ENCODE measurements at places on chromosomes 1 and 21.

DNA sequence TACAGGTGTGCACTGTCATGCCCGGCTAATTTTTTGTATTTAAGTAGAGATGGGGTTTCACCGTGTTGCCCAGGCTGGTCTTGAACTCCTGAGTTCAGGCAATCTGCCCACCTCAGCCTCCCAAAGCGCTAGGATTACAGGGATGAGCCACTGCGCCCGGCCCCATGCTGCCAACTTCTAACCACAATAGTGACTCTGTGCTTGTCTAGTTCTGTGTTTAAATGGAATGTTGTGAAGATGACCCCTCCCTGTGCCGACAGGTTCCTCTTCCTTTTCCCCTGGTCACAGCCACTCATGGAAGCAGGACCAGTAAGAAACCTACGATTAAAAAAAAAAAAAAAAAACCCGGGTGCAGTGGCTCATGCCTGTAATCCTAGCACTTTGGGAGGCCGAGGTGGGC lies 4.7 kb downstream of the MAP1LC3C start:
- no peak for DNase-seq

- DNase-seq: no peak
Measured at GRCh38 chr1:4224684-4225467, 324.8 kb upstream of the C1orf174 start.

DNA sequence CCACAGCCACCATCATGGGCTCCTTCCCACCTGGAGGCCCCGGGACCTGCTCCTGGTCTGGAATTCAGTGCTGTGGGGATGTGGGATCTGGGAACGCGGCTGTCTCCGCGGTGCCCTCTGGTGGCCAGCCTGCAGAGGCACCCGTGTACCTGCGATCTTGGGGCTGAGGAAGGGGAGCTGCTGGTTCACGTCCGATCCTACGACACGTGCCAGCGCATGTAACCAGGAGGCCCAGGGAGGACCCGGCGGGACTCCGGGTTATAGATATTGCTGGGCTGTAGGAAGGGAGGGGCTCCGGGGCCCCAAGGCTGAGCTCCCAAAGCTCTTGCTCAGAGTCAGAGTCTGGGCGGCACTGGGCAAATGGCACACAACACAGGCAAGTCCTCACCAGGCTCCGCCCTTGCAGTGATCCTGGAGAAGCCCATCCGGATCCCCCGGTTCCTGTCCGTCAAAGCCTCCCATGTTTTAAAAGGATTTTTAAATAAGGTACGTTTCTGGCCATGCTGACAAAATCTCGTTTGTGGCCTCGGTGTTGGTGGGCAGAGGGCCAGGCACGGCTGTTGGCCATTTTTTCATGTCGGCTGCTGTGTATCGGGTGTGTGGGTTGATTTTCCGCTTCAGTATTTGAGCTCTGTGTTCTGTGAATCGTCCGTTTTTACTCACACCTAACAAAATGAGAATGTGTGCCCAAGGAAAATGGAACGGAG lies 20.1 kb downstream of the FAAP20 start:
- peak; percentile 59 for DNase-seq

DNA sequence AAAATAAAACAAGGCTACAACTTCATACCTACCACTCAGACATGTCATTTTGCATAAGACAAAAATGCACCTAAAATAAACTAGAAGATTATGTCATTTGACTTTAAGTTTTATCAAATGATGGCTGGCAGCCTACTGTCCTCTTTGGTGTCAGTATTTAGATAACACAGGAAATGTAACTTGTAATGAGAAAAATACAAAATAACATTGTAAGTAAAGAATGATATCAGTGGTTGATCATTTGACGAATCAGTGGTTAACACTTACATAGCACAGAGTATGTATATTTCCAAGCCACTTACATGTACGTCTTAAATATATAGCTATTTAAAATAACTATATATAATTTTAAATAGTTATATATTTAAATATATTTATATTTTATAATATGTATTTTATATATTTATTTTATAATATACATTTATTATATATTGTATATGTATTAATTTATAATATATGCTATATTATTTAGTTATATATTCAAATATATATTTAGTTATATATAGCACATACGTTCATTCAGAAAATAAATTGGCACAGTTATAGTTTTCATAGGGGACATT lies 44.1 kb downstream of the ZNF678 start:
- DNase-seq: no peak

DNA sequence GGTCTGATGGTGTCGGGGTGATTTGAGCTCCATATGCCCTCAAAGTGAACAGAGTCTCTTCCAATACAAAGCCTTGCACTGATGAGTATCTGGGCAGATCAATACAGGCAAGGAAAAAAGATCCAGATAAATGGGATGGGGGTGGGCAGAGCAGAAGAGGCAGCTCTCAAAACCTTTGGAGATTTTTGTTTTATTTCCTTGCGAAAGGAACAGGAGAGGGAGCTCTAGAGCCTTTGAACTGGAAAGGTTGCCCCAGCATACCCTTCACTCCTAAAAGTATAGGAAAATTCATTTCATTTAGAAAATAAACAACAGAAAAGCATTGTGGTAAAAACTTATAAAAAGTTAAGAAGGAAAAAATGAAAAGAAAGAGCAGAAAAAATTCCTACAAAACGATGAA lies 31.4 kb upstream of the OLIG2 start:
- no peak for DNase-seq

DNA sequence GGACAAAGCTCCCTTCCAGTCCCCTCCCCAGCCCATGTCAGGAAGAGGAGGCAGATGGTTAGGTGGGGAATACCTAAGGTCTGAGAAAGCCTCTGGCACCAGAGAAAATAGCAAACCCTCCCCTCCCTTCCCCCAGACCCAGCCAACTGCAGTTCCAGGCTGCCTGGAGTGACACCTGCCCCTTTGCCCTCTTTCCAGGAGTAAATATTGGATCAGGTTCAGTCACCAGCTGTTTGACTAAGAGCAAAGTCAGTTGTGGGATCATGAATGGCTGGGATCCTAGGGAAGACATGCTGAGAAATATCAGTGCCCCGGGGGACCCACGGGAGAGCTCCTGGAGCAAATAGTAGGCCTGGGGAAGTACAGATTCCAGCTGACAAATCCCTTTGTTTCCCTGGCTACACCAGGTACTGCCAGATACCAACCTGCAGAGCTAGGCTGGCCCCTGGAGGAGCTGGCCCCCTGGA lies 12.2 kb upstream of the CDK18 start:
- no peak for DNase-seq

DNA sequence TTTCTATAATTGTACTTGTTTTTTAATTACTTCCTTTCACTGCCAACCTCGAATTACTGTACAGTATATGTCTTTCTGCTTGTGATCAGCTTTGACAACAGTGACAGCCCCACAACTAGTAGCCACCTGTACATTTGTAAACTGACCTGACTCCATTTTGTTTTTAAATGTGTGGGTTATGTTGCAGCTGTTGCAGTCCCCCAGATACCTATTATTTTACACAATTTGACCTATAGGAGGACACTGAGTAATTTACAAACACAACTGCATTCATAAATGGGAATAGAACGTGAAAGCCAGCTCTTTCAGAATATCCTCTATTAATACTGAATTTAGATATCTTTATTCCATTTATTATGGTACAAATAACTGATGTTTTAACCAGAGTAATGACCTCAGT lies 2.5 kb upstream of the VAMP3 start:
- no peak for DNase-seq

GRCh38 chr1:53075761-53076163 lies 13.7 kb downstream of the PODN start:
- DNase-seq: no peak

GRCh38 chr1:214504330-214504729 lies 47.1 kb downstream of the PTPN14 start:
- no peak for DNase-seq

DNA sequence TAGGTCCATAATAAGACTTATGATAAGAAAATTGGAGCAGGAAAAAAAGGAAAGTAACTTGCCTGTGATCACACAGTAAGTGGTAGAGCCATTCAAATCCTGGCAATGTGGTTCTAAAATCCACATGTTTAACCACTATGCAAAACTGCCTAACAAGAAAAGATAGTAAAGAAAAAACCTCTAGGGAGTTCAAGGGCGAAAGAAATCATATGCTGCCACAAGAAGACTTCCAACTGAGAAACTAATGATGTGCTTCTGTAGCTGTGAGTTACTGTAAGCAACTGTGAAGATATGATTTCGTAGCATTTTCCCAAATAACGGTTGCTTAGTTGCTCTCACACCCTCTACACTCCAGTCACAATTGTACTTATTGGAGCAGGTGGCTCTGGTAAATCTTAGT lies 20.9 kb upstream of the LYPLAL1 start:
- DNase-seq: no peak

GRCh38 chr1:89060091-89060490 lies 4.9 kb downstream of the GBP1 start:
- no peak for DNase-seq

DNA sequence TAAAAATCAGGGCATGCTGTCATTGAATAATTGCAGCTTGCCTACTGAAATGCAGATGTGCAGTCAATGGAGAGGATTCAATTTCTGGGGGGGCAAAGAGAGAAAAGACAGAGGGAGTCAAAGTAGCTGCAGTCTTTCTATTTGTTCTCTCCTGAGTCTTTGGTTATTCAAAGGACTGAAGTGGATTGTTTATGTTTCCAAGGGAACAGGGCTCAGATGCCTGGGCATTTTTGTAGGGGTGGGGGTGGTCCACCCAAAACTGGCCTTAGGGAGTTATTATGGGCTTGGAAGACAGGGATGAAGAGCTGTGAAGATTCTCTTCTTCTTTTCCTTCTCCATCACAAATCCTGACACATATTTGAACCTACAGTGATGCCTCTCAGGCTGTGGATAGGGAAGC lies 408.8 kb upstream of the DAB1 start:
- no peak for DNase-seq

DNA sequence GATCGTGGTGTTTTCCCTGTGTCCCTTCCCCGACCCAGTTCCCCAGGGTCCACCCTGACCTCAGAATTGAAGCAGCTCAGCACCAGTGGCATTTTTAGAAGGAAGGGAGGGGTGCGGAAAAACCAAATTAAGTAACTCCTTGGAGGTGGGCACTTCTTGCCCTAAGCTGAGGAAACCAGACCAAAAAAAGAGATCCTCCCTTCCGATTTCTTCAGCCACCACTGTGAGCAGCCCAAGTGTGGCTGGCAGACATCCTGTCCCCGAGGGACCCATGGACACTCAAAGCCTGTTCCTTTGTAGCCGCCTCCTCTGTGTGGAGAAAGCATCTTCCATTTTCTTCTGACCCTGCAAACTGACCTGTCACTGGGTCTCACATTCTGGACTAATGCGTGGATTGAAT lies 31.3 kb downstream of the KIRREL1 start:
- DNase-seq: no peak

DNA sequence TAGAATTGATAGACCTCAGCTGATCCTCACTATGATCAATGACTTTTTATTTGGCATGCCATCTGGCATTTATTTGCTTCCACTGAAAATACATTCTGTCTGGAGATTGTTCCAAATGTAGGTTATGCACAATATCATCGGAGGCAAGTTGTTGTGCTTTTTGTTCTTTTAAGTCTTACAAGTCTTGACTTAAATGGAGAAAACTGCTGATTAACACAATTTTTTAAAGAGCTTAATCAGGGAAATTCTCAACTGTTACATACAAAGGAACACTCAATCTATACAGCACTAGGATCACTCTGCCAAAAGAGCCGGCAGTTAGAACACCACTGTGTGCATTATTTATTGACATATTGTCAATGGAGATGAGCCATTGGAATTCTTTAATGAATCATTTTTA lies 19.2 kb downstream of the CYYR1 start:
- no peak for DNase-seq

GRCh38 chr1:204408074-204408507 lies 3.5 kb downstream of the PPP1R15B start:
- DNase-seq: no peak

- no peak for DNase-seq
Measured at GRCh38 chr1:37089750-37090149, 55.4 kb upstream of the GRIK3 start.

GRCh38 chr1:89878256-89878655 lies 57.4 kb downstream of the LRRC8D start:
- no peak for DNase-seq

DNA sequence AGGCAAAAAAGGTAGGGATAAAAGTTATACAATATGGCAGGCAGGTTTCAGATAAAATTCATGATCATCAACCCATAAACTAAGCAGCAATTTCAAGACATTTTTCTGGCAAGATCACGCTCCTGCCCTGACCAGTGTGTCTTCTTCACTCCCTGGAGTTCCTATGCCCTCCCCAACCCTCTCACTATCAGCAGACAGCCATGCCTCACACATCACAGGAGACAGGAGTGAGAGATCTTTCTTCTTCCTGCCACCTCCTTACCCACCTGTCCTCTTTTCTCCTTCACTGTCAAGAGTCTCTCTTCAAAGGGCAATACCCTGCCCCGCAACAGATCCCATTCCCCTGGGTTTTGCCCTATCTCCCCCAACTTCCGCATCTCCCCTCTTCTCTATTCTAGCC lies 28.4 kb downstream of the COA6 start:
- DNase-seq: no peak

GRCh38 chr1:153669606-153670005 lies 1.2 kb downstream of the ILF2 start:
- no peak for DNase-seq

DNA sequence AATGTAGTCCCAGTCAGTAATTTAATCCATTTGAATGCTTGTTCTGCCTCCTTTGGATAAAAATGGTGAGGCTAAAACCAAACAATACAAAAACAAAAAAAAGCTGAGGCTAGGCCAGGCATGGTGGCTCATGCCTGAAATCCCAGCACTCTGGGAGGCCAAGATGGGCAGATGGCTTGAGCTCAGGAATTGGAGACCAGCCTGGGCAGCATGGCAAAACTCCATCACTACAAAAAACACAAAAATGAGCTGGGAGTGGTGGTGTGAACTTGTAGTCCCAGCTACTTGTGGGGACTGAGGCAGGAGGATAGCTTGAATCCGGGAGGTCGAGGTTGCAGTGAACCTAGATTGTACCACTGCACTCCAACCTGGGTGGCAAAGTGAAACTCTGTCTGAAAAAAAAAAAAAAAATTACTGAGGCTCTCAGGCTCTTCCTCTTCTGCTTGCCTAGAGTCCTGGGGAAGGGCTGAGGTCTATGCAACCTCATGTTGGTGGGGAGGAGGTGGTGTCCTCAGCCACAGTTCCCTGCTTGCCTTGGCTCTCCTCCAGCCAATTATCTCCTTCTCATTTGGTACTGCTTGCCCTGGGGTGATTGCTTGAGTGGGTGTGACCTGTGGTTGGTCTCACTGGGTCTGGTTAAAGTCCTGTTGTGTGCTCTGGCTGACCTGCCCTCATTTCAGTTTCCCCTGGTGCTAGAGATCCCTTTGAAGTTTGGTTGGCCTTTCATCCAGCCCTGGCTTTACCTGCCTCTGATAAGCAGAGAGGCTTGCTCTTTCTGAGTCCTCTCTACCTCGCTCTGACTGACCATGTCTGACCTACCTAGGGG lies 20.9 kb downstream of the S1PR1 start:
- DNase-seq: no peak

Measured in activated CD4-positive, alpha-beta T cell treated with anti-CD3 and anti-CD28 coated beads, Interleukin-2, amount 50 U/mL, for 48 hours (primary cell).